ENCODE measurements at places on chromosomes 4 and X.

DNA sequence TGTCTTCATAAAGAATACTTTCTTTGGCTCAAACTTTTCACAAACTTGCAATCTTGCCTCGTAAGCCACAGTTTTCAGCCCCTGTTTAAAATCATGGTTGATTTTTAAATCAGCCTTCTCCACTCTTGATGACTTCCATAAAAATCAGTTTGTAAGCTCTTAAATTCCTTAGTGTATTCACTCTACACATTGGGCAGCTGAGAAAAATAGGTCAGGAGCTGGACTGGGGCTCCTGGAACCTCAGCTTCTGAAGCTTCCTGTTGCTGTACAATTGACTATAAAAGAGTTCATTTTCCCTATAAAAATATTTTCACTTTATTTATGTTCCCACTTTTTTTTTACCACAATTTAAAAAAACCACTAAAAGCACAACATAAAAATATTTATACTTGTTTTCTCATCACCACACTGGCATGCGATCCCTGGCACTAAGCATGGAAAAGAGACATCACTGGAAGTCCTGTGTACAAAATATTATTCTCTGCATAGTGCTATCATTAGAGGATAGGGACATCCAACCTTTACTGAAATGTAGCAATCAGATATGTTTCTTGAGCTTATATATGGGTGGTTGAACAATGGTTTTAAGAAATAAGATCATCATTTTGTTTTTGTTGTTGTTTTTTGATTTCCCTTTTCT lies 345.7 kb downstream of the FBXO8 start:
- DNase-seq: no peak

DNA sequence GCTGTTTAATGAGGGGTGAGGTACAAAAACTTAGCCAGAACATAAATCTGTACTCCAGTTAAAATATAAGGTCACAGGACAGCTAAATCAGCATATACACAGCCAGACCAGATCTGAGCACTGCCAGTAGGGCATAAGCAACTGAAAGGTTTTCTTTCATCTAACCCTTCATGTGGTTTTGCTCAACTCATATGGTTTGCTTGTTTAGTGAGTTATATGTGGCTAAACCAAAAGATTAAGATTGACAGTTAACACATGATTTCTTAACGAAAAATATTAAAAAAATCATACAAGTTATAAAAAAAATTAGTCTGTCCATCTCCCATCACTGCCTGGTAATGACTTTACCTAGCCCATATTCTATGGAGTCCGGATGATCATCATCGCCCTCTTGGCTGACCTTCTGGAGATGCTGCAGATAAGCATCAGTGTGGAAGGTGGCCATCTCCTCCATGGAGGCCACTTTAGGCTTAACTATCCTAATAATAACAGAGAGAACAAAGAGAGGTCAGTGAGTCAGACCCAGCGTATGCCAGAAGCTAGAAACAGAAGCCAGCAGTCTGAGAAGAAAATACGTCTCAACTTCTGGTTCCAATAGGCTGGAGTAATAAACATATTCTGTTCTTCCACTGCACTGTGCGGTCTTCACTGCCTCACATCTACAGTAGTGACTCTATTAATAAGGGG lies 4.1 kb downstream of the HDAC8 start:
- no peak for DNase-seq

GRCh38 chrX:23317799-23318724 lies 16.6 kb upstream of the PTCHD1 start:
- no peak for DNase-seq

GRCh38 chr4:56086073-56086541 lies 137.4 kb downstream of the CEP135 start:
- no peak for DNase-seq

GRCh38 chr4:173485164-173485563 lies 44.9 kb downstream of the HAND2 start:
- no peak for DNase-seq

GRCh38 chr4:5883916-5884315 lies 9.0 kb downstream of the CRMP1 start:
- no peak for DNase-seq

GRCh38 chr4:15352524-15352923 lies 75.3 kb upstream of the C1QTNF7 start:
- DNase-seq: no peak

- no peak for DNase-seq
Measured at GRCh38 chr4:169823685-169824084, 65.9 kb upstream of the HPF1 start.

GRCh38 chr4:104064646-104065577 lies 345.1 kb upstream of the TACR3 start:
- no peak for DNase-seq

DNA sequence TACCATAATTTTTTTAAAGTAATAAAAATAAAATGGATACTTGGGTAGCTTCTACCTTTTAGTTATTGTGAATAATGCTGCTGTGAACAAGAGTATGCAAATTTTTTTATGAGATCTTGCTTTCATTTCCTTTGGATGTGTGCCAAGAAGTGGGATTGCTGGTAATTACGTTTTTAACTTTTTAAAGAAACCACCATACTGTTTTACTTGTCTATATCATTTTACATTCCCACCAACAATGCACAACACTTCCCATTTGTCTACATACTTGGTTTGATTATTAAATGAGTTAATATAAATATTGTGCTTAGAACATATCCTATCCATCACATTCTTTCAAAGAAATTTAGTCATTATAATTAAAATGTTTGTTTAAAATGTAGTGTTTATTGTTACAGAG lies 3.9 kb upstream of the SULT1B1 start:
- DNase-seq: no peak

GRCh38 chrX:123357941-123358340 lies 173.9 kb downstream of the GRIA3 start:
- DNase-seq: no peak

GRCh38 chr4:77662396-77662795 lies 56.8 kb downstream of the CXCL13 start:
- DNase-seq: no peak

DNA sequence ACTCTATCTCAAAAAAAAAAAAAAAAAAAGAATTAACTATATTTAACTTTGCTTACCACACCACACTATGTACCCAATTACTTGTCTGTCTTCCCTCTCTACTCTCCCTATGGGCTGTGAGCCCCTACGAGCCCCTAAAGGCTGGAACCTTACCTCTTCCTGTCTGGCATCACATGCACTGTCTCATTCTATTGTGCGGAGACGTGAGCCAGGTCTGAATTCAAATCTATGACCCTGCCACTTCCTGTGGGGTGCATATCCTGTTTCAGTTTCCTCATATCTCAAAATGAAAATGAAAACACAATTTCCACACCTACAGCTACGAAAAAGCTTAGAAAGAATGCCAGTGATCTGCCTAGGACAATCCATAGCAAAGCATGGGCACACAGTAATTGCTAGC lies 42.9 kb upstream of the HS3ST1 start:
- DNase-seq: peak; percentile 24

DNA sequence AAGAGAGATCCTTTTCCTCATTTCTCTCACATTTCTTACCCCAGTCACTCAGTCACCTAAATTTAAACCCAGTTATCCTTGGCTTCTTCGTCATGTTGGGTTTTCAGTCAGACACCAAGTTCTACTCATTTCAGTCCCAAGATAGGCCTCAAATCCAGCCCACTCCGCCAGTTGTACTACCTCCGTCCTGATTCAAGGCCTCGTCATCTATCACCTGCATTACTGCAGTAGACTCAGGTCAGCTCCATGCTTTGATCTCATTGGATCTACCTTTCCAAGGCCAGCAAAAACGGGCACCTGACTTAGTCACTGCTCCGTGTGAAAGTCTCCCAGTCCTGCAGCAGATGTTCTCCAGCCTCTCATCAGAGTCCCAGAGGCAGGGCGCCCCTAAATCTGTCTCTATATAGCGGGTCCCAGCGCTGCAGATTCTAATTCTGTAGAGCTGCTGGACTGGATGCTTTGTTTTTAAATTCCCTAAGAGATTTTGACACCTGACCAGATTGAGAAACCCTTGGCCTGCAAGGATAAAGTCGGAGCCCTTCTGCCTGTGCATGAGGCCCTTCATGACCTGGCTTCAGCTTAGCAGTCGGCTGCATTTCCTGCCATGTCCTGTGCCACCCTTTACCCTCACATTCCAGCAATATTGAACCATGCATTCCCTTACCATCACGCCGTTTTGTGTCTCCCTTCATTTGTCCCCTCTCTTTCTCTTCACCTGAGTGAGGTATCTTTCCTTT lies 53.7 kb downstream of the ZFX start:
- no peak for DNase-seq

All from stimulated activated CD8-positive, alpha-beta memory T cell treated with anti-CD3 and anti-CD28 coated beads, Interleukin-4, amount 100 ng/mL, for 4 hours (primary cell).